ENCODE measurements at places on chromosomes 4 and X. TPM values are rescaled to one million over a fixed set of nuclear protein-coding genes. Genes with fewer than 3 reads are reported as not detected.

Gene HSFX1
- 4.0 TPM for total RNA-seq

Gene PGAM4
- not detected for total RNA-seq

GRCh38 chrX:155778844-155779553, 102.1 kb upstream of the VAMP7 start:
- H3K27me3 ChIP-seq: no peaks in the 10 kb centered on the region
- no peaks in the 10 kb centered on the region for H3K4me1 ChIP-seq
- no peak for DNase-seq
- H3K27ac ChIP-seq: no peak overlapping the region
- no peak overlapping the region for H3K4me3 ChIP-seq
- no peaks in the 10 kb centered on the region for H3K36me3 ChIP-seq

- H3K4me3 ChIP-seq: no peak overlapping the region
- H3K27me3 ChIP-seq: no peaks in the 10 kb centered on the region
- no peaks in the 10 kb centered on the region for H3K36me3 ChIP-seq
- H3K27ac ChIP-seq: no peak overlapping the region
- H3K4me1 ChIP-seq: no peaks in the 10 kb centered on the region
Observed at GRCh38 chr4:164615964-164616363, 138.0 kb upstream of the SMIM31 start.

DNA sequence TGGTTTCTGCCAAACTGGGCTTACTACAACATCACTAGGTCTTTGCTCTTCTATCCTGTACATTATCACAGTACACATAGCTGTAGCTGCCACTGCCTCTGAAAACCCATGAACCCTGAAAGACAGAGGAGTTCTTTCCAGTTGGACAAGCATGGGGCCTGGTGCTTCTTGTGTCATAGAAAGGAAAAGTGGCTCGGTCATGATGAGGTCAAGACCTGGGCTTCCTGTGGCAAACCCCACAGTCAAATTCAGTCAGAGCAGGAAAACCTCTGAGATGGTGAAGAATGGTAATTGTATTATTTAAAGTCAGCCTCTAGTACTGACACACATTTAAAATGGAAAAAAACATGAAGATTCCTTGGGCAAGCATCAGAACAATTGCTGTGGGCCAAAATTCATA, 133.3 kb upstream of the PRPS2 start:
- no peak overlapping the region for H3K4me3 ChIP-seq
- DNase-seq: no peak
- H3K27me3 ChIP-seq: no peaks in the 10 kb centered on the region
- H3K36me3 ChIP-seq: no peaks in the 10 kb centered on the region
- H3K4me1 ChIP-seq: no peaks in the 10 kb centered on the region

GRCh38 chr4:26201120-26201519, 119.7 kb upstream of the RBPJ start:
- H3K4me1 ChIP-seq: peaks cover 21% of the 10 kb centered on the region
- H3K27me3 ChIP-seq: no peaks in the 10 kb centered on the region
- no peak overlapping the region for H3K27ac ChIP-seq

DNA sequence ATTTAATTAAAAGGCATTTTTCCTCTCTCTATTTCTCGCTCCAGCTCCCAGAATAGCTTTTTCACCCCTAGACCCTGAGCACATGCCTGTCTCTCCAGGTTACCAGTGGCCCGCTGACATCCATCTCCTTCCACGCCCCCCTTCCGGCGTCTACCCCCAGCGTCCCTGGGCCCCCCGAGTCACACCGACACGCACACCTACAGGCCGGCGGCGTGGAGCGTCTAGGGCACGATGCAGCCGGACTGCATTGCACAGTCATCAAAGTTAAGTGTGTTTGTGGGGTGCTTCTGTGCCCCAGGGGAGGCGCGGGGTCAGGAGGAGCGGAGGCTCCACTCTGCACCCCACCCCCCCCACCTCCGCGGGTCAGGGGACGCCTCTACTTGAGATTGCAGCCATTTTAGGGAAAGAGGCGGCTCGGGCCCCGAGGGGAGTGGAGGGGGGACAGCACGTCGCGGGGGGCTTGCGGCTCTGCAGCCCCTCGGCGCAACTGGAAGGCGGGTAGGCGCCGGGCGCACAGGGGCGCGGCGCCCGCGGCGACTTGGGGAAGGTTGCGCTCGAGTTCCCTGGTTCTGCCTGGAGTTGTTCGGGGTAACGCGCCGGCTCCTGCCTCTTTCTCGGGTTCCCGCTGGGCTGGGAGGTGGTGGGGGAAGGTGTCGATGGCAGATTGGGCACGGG, 112.7 kb downstream of the DHX15 start:
- H3K4me1 ChIP-seq: peaks cover 33% of the 10 kb centered on the region
- H3K27me3 ChIP-seq: peaks cover 43% of the 10 kb centered on the region
- no peak overlapping the region for H3K27ac ChIP-seq
- H3K36me3 ChIP-seq: no peaks in the 10 kb centered on the region
- H3K4me3 ChIP-seq: peak overlapping the region; percentile 51

DNA sequence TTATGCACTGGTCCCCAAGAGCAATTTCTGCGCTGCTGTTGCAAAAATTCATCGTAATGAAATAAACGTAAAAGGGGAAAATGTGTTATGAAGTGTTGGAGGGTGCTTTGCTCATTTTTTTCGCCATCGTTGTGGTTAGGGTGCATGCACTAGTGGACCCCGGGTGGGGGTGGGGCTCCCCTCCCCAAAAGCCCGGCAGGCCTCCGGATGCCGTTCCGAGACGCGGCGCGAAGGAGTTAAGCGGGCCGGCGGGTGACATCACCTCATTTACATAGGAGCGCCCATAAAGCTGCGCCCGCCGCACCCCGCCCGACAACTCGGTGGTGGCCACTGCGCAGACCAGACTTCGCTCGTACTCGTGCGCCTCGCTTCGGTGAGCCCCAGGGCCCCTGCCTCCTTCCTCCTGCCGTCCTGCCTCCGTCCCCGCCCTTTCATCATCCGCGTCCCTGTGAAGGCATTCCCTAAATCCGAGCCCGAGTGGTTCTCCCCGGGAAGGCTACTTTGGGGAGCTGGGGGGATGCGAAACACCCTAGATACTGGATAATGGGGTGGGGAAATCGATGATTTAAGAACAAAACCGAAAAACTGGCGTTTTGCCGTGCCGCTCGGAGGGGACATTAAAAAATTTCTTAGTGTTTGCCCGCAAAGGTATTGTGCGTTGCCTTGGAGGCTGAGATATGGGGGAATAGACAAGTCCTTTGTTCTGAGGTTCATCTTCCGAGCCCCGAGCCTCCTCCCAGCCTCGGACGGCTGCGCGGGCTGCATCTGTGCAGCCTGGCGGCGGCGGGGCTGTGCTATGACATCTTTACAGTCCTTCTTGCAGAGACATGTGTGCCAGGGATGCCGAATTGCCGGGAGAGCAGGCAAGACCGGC, at the start of gene TMSB4X:
TSS of gene TMSB4X (plus strand) at position 315 of the 874 bp plus-strand sequence.
- H3K27ac ChIP-seq: peak within 1 kb of the TSS; percentile 98
- peak within 1 kb of the TSS; percentile 64 for H3K4me3 ChIP-seq
- no peaks in the 10 kb centered on the region for H3K36me3 ChIP-seq
- peaks cover 13% of the 10 kb centered on the region for H3K27me3 ChIP-seq
- peak; percentile 96 for DNase-seq

GRCh38 chrX:135740681-135741149, 27.3 kb downstream of the CT45A1 start:
- no peaks in the 10 kb centered on the region for H3K4me1 ChIP-seq
- peak; percentile 66 for DNase-seq
- H3K27me3 ChIP-seq: no peaks in the 10 kb centered on the region
- H3K4me3 ChIP-seq: no peak overlapping the region
- no peak overlapping the region for H3K27ac ChIP-seq
- H3K36me3 ChIP-seq: no peaks in the 10 kb centered on the region

Data from spleen (tissue), 13 donors.